ENCODE measurements at places on chromosomes 4 and X.

GRCh38 chr4:156695163-156695562, 276.4 kb downstream of the PDGFC start:
- no peak for DNase-seq

DNA sequence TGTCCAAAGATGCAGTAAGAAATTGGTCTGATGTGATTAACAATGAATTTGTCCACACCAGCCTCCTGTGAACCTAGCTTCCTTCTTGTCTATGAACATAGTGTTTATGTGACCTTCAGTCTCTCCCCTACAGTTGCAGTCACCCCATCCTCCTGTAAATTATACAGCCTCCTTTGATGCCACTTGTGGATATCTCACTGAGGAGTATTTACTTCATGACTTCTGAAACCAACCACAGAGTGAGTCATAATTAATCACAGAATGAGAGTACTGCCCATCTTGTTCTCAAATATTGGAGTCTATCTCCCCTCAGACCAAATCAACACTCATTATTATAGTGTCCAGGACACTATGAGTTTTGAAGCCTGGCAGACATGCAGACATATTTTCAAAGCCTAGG, 27.3 kb upstream of the XAGE2 start:
- DNase-seq: no peak

DNA sequence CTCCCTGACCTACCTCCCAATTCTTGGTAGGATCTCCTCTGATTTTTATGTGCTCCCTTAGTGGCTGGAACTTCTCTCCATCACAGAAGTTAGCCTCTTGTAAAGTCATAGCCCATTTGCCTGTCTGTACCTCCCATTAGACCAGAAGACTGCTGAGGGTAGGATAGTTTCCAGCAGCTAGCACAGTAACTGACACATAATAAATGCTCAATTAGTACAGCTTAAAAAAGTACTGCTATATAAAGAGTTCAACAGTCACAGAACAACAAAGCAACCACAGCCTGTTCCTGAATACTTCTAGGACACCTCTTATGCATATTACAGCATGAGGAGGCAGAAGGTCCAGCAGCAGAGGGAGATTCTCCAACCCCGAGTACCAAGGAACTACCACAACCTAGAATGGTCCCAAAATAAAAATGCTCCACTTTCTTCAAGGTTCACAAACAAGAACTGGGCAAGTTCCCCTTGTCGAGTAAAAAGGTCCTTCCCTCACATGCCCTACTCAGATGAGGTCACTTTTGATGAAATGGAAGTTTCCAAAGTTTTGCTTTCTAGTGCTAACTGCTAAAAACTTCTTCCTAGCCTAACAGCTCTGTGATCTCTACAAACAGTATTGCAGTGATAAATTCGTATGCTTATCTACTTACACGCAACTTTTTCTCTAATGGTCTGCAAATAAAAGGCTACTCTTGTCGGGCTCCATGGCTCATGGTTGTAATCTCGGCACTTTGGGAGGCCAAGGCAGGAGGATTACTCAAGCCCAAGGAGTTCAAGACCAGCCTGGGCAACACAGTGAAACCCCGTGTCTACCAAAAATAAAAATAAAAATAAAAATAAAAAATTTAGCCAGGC, 12.8 kb downstream of the MECP2 start:
- DNase-seq: no peak

- no peak for DNase-seq
Measured at GRCh38 chr4:98298022-98298421, 36.8 kb downstream of the RAP1GDS1 start.

- no peak for DNase-seq
Measured at GRCh38 chr4:40648131-40648530, 18.5 kb upstream of the RBM47 start.

- DNase-seq: no peak
Measured at GRCh38 chr4:163535657-163536056, 41.2 kb downstream of the TMA16 start.

DNA sequence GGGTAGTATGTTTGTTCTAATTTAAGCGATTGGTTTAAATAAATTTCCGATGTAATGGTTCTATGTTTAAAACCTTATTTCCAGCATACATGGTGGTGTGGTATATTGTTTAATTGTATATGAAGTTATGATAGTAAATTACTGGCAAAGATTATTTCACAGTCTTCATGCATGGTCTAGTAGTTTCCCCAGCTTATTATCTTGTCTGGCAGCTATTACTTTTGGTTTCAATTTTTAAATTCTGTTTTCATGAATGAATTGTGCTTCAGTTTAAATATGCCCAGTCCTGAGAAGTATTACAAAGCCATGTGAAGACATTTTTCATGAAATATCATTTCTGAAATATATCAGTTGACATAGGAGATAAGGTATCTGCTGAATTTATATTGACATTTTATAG, 6.3 kb downstream of the ALG13 start:
- DNase-seq: no peak

GRCh38 chr4:7170012-7170411, 22.3 kb upstream of the SORCS2 start:
- DNase-seq: no peak

- peak; percentile 87 for DNase-seq
Measured at GRCh38 chrX:49172280-49172780, 632 bp downstream of the PLP2 start.

- DNase-seq: no peak
Measured at GRCh38 chrX:50952406-50952805, 41.9 kb downstream of the BMP15 start.

DNA sequence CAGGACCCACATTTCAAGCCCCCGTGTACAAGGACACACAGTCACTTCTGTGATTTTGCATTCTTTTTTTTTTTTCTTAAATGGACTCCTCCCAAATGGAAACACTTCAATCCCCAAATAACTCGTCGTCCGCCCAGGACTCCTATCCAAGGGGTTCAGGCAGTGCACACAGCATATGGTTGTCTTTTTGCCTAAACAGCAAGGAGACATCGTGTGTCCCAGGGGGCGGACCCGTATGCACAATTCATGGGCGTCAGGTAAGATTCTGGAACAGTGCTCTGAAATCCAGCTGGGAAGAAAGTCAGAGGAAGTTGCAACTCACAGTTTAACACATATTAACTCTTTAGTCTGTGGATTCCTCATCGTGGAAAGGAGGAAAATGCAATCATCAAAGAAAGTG, 231.3 kb downstream of the SHOX start:
- DNase-seq: no peak

- no peak for DNase-seq
Measured at GRCh38 chr4:178811356-178811755, 1369.1 kb upstream of the AGA start.

DNA sequence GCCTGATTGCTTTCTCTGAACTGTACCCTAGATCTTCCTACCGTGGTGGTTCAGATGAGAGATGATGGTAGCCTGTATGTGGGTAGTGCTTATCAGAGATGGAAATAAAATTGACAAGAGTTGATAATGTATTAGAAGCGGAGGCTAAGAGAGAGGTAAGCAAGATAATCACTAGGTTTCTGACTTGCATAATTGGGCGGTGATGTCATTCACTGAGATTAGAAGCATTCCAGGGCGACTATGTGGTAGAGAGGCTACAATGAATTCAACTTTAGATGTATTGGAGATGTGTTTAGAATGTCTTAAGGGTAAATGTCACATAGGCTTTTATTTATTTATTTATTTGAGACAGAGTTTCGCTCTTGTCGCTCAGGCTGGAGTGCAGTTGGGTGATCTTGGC, 415 bp upstream of the TENM3 start:
- DNase-seq: no peak

- DNase-seq: peak; percentile 58
Measured at GRCh38 chr4:102734591-102735385, 26.0 kb downstream of the MANBA start.

DNA sequence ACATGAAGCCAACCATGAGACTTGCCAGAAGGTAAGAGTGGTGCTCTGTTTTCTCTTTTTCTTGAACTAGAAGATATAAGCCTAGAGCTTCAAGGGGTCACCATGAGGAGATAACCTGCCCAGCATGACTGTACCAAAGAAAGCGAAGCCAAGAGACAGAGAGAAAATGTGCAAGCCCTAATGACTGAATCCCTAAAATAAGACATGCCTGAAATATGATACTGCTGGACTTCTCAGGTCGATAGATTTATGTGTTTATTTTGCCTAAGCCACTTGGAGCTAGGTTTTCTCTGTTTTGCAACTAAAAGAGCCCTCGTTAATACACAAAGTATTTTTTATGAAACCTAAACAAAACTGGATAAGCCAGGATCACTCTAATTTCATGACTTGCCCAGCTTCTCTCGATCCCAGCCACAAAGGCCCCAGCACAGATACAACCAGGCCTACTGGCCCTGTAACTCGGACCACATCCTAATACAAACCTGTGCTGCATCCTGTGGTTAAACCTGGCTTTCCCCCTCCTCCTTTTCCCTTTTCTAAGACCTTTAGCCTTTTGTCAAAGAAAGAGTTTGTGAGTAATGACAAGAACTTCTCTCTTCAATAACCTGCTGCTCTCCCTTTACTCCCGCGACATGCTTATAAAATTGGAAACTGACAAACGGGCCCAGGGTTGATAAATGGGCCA, 185.8 kb downstream of the APBB2 start:
- DNase-seq: no peak

- DNase-seq: no peak
Measured at GRCh38 chrX:71992711-71993110, 82.1 kb downstream of the NHSL2 start.

DNA sequence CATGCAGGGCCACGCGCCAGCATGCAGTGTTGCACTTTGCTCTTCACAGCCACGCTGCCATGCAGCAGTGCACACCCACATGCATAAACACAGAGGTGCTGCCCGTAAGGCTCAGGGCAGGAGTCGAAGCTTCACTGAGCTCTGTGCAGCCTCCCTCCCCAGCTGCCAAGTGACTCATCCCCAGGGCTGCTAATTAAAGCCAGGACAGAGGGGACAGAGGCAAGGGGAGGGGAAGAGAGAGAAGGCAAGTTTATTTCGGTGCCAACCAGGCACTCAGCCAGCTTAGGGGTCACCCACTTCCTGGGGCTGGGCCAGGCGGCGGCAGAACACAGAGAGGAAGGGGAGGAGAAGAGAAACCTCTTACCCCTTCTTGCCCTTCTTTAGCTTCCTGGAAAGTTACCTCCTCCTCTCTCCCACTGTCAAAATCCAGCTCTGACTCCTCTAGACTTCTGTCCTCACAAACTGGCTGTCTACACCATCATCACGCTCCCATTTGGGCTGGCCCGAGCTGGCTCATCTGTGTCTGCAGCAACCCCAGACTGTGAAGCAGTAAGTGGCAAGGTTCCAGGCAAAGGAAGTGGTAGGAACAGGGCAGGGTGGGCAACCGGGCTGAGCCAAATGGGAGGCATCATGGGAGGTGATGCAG, 6.2 kb upstream of the IQSEC2 start:
- DNase-seq: peak; percentile 85

- no peak for DNase-seq
Measured at GRCh38 chr4:137283737-137284136, 248.6 kb downstream of the PCDH18 start.

GRCh38 chrX:44785652-44786051, 58.2 kb upstream of the DUSP21 start:
- DNase-seq: no peak

GRCh38 chr4:37953620-37954293, 6.4 kb upstream of the PTTG2 start:
- DNase-seq: no peak

DNA sequence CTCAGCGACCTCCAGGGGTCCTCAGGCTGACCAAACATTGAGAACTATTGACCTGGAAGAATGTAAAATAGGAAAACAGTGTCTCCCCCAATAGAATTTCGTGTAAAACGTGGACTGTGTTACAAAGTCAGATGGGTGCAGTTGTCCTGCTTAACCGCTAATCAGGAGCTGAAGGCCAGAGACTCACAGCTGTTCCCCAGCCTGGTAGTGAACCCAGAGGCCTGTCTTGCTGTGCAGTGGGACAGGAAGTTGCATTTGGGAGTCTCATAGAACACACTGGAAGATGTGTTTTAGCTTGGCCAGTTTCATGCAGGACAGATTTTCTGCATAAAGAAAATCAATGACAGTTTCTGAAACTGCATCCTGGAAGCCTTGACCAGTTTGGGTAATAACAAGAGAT, 151.5 kb downstream of the PTTG2 start:
- DNase-seq: no peak

GRCh38 chr4:99100876-99101275, 12.3 kb upstream of the ADH5 start:
- no peak for DNase-seq

DNA sequence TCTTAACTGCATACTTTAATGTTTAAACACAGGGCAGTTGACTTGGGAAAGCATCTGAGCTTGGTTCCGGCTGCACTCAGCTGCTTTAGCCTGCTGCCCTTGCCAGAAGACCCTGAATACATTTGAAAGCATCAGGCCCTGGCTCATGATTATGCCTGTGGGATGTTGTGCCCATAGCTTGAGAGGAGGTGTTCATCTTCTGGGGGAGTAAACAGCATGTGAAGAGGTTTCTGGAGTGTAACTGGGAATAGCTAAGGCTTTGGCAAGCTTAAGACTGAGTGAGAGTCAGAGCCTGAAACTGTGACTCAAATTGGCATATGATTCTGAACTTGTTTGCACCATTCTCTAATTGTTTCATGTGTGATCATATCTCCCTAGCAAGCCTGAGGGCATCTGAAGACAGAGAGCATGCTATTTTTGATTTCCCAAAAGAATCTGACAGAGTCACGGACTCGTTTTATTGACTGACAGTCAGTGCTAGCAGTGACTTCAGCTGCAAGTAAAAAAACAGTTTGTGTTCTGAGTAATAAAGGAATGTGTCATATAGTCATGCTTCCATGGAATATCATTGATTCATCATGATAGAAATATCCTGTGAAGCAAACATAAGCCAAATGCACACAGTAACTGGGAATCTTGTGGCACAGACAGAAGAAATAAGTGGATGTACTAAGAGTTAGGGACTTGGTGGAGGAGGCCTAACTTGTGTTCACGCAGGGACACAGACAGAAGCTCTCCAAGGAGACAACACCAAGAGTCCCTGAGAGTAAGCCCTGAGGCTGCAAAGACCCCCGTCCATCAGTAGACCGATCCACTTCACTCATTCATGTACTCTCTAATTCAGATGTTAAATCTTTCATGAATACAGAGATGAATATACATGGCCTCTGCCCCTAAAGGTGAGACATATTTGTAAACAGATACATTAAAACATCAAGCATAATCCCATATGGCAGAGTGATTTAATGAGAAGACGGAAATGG, 100.7 kb downstream of the SYNPO2 start:
- DNase-seq: no peak

GRCh38 chr4:1305781-1306455, 16.2 kb downstream of the MAEA start:
- no peak for DNase-seq

DNA sequence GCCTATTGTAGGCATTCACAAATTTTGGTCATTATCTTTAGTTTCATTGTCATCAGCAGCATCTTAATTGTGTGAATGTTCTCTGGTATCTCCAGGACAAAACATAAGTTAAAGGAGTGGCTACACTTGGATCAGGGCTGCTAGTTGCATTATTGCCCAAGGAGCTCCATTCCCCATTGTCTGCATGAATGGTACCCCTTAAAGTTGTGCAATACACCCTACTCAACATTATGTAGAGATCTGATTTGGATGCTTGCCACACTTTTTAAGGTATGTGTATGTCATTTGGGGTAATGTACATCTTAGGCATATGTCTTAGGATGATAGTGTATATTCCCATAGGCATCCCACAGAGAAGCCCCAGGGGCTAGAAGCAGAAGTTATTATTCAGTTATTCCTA, 2.9 kb downstream of the GRXCR1 start:
- DNase-seq: no peak

- peak; percentile 80 for DNase-seq
Measured at GRCh38 chr4:76836860-76837562, 60.9 kb downstream of the SOWAHB start.

All from aorta (tissue), 5 donors.